ENCODE measurements at places on chromosomes 1 and 21. TPM values are rescaled to one million over a fixed set of nuclear protein-coding genes. Genes with fewer than 3 reads are reported as not detected.
A peak's percentile ranks its signal among the peaks of the same experiment; 100 is the strongest.

Gene ADAMTS5
- not detected for total RNA-seq

Gene SHE
- not detected for total RNA-seq

Gene ROR1
- 34.7 TPM for total RNA-seq

GRCh38 chr1:9724706-9725476, 73.4 kb downstream of the PIK3CD start:
- peak; percentile 76 for DNase-seq

Gene TTC22
- total RNA-seq, result 27.6 TPM

DNA sequence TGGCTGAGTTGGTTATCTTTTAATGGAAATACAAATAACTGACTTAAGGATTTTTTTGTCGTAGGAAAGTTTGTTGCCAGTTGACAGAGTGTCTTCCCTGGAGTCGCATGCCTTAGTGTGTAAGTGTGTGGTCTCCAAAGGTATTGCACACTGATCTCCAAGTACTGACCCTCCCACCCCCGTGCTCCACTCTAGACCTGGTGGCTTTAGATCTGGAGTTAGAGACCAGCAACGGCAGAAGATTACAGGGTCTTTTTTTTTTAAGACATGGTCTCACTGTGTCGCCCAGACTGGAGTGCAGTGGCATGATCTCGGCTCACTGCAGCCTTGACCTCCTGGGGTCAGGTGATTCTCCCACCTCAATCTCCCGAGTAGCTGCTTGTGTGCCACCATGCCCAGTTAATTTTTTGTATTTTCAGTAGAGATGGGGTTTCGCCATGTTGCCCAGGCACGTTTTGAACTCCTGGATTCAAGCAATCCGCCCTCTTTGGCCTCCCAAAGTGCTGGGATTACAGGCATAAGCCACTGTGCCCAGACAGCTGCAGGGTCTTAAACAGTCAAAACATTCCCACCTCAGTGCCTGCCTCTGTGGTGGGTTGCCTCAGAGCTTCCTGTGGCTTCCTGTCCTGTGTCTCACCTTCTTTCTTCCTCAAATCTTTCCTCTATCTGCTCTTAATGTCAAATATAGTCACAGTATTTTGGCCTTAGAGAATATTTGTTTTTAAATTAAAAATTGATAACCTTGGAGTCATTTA, 6.9 kb downstream of the TRAPPC10 start:
- DNase-seq, result no peak

Gene FMN2
- total RNA-seq, result not detected

Gene IVL
- total RNA-seq, result 2.2 TPM

DNA sequence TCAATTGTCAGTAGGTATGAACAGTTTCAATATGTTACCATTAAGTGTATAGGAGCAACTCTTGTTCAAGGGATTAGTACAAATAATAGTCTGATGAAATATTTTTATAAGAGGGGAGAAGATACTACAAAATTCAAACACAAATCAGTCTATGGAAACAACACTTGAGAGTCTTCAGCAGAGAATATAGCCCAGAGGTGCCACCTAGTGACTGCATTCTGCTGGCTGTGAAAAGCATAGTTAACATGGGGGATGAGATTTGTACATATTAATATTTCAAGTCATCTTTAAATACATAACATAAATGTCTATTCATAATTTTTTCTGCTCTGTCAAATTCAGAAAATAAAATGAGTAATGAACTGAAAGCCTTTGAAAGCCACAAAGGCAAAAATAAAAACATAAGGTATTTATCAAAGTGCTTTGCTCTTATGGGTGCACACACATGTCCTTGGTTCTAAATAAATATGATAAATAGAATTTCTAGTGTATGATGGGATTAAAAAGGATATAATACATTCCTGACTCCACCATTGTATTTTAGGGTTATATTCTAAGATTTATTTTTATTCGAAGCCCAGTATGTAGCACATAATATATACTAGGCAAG, 440.9 kb upstream of the ZRANB2 start:
- peak; percentile 45 for DNase-seq

DNA sequence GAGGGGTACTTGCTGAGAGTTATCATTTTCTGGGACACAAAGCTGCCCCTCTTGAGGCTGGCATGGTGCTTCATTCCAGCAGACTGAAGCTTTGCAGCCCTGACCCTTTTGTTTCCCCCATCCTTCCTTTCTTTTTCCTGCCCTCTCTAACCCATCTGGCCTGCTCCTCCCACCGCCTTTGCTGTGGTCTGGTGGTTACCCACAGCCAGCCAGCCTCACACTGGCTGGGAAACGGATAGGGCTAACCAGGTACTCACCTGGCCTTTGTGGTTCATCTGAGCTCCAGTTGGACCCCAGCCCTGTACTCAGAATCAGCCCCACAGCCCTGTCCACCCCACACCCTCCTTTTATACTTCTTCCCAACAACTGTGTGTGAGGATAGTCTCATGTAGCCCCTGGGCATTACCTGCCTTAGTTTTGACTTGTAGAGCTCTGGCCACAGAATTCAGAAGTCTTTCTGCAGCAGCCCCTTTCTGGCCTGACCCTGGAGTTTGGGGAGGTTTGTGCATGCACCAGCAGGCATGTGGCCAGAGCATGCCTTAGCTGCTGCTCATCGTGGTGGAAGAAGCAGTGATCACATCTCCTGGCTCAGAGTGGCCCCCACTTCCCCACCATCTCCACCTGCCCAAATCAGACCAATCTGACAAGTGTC, 138.0 kb downstream of the TRABD2B start:
- DNase-seq, result no peak

DNA sequence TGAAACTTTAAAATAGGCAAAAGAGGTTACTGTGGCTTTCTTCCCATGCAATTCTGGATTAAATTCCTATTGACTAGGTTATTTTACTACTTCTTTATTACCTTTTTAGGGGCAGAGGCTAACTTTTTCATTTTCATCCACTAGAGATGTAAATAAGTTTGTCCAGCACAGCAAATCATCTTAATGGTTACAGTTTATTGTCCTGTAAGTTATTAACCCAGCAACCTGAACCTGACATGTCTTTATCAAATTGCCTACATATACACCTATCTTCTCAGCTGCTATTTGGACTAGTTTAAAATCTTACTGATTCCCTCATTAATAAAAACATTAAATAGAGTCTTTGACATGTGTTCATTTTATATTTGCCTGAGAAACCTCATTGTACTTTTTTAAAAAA, 6.9 kb upstream of the SCYL3 start:
- DNase-seq, result no peak

Gene SLC2A1
- 916 TPM for total RNA-seq

Gene AKNAD1
- total RNA-seq, result 0.64 TPM

Gene GSTM1
- not detected for total RNA-seq

Gene AIRE
- total RNA-seq, result not detected

- peak; percentile 93 for DNase-seq
Observed at GRCh38 chr1:230186003-230186863, 119.2 kb downstream of the GALNT2 start.

Gene IL19
- total RNA-seq, result not detected

DNA sequence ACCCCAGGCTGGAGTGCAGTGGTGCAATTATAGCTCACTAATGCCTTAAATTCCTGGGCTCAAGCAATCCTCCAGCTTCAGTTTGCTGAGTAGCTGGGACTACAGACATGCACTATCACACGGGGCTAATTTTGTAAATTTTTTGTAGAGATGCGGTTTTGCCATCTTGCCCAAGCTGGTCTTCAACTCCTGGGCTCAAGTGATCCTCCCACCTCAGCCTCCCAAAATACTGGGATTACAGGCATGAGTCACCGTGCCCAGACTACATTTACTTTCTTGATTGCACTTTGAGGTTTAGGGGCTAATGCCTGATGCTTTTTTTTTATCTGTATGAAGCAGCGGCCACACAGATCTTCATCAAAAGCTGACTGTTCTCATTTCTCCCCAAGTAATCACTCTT, 124.6 kb downstream of the KIF26B start:
- DNase-seq, result no peak

DNA sequence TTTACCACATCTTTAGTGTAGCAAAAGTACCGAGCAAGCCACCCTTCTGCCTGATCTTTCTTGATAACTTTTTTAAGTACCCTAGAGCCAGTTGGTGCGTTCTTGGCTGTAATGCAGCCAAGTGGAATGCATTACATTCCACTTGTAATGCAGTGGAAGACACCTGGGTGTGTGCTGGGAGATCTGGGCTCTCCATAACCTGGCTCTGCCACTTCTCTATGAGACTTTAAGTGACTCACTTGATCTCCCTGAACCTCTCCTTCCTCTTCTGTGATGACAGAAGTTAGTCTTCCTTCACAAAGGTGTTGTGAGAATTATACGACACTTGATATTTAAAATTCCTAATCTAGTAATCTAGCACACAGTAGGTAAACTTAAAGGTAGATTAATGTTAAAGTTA, 35.3 kb upstream of the NFIA start:
- DNase-seq, result no peak

DNA sequence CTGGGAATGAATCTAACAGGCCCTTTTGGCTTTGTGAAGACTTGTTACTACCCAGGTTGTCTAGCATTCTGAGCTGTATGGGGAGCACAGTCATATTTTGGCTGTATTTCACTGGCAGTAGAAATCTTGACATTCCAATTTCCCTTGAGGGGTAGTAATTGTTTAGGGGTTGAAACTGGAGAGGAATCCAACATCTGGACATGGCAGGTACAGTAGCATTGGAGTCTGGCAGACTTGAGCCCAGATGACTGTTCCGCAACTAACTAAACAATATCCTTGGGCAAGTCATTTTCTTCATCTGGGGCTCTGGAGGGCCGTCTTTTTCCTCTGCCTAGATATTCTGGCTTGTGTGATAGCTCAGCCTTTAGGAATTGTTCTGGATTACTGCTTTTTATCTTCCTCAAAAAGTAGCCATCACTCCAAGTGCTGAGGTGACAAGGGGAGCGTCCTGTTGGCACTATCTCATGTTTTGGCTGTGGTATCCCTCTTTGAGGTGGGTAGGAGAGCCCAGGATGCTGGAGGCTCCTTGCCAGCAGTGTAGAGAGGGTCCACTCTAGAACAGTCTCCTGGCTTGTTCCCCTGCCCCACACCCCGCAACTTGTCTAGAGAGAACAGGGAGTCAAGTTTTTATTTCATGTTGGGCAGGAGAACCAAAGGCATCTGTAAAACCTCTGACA, 22.7 kb upstream of the NBL1 start:
- DNase-seq, result no peak

DNA sequence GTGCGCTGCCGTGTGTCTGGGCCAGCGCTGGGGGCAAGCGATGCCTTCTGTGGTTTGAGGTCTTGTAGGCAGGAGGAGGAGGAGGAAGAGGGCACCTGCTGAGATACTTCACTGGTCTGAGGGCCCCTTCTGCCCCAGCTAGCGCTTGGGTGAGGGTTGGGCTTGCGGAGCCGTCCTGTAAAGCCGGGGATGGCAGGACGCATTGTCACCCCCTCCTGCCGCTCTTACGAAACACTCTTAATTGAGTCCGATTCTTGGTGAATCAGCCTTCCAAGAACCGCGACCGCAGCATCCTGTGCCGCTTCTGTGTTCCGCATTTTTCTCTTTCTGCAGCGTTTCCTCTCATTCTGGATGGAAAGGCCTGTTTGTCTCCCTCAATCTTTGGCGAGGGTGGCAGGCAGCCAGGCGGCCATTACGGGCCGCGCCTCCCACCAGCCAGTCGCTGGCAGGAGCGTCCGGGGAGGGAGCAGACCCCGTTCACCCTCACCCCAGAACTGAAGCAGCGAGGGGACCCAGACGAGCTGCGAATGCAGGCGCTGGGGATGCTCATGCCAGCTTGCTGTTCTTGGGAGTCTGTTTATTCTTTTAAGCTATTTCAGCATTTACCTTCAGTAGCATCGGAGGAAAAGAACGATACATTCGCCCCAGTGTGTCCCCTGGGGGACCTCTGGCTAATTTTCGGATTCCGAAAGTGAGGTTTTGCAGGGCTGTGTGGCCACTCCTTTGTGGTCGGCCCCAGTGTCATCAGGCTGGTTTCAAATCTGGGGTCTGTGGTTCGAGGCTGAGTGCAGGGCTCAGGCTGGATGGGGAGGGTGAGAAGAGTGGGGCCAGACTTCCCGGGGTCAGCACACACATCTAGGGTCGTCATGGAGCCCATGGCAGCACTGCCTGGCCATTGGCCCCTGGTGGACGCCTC, 62.7 kb downstream of the SKI start:
- peak; percentile 22 for DNase-seq

GRCh38 chr1:189986516-189986915, 491.1 kb downstream of the BRINP3 start:
- no peak for DNase-seq

DNA sequence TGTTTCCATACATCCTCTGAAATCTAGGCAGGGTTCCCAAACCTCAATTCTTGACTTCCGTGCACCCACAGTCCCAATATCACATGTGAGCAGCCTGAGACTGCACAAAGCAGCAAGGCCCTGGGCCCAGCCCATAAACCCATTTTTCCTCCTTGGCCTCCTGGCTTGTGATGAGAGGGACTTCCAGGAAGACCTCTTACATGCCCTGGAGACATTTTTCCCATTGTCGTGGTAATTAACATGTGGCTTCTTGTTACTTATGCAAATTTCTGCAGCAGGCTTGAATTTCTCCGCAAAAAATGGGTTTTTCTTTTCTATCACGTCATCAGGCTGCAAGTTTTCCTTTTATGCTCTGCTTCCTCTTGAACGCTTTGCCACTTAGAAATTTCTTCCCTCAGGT, 3.3 kb upstream of the PIGK start:
- DNase-seq, result no peak

All from HT-29 (cell line).